ENCODE measurements at places on chromosomes 11 and 22. TPM values are rescaled to one million over a fixed set of nuclear protein-coding genes. Genes with fewer than 3 reads are reported as not detected.

- no peak for DNase-seq
These were observed 275.6 kb downstream of the GRM5 start for GRCh38 chr11:88790182-88790581.

DNA sequence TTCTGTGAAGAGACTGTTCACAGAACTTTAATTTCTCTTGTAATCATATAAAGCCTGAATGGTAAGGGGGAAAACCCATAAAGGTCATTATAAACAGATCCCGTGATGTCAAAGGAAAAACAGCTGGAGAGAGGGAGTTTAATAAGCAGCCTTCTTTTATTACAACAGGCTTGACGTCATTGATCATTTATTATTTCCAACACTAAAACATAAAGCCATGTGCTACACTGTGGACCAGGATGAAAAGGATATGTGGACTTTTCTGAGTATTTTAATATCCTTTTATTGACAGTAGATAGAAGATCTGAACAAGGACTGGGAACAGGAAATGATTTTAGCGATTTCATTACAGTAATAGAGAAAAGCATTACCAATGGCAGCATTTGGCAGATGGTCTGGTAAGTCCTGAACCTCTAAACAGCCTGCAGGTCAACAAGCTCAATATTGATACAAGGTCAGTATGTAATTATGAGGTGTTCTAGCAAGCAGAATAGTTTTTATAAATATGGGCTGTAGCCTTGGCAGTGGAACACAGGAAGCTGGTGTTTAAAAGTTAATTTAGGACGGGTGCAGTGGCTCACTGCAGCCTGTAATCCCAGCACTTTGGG lies 25.1 kb upstream of the TPH1 start:
- no peak for DNase-seq

DNA sequence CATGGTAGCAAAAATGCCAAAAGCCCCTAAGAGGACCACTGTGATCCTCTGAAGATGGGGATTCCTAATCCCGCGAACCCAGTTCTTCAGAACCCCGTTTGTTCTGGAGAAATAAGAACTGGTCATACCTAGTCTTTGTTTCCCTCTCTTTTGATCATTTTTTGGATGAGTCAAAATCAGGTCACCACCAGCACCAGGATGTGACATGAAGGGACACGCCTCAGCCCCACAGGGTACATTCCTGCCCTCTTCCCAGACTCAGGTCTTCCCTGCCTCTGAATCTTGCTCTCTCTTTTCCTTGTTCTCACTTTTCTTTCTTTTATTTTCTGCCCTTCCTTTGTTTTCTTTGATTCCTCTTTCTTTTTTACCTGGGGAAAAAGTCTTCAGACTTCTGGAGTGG lies 14.6 kb upstream of the ANO1 start:
- peak; percentile 21 for DNase-seq

DNA sequence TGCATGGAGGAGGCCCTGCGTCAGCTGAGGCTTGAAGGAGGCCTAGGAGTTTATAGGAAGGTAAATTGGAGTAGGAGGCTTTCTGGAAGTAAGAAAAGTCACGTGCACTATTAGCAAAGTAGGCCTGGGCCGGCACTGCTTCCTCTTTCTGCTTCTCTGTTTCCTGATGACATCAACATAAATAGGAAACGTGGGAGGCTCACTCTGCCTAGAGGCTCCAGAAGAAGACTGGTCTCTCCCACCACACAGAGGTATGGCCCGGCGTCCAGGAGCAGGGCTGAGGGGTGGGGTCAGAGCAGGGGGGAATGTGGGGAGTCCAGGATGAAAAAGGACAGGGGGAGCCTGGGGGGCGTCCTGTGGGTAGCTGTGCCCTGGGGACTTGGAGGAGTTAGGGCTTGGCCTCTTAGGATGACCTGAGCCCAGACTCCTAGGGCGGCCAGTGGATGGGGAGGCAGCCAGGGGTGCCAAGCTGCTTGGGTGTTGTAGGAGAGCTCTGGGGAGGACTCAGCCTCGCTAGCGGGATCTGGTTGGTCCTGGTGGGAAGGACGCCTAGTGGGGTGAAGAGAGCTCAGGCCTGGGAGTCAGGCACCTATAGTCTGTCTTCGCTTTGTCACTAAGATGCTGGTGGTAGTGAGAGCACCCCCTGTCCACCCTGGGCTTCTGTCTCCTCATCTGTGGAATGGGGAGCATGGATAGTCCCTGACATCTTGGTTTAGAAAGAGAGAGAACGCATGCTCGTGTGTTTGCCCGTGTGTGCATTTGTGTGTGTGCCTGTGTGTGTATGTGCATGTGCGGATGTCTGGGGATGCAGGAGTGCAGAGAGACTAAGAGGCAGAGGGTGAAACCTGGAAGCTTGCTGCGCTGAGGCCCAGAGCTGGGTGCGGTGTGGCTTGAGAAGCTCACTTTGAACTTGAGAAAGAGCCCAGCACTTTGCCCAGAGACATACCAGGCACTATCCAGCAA lies at the start of gene CSF2RB:
Gene CSF2RB, plus strand, starts transcription at position 202 of the 963 bp plus-strand sequence. CDS start 8,580 bp downstream, outside the sequence.
- peak; percentile 74 for DNase-seq

DNA sequence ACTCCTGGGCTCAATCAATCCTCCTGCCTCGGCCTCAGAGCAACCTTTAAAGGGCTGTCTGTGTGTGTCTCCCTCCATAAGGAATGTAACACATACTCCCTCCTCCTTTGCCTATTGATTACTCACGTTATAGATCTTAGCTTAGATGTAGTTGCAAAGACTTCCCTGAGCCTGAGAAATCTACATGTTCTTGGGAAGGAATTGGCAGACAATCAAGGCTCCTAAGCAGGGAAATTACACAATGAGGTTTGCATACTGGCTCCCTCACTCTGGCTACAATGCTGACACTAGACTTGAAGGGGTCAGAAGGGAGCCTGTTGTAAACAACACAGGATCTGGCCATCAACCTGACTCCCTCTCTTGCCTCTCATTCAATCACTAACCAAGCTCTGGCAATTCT lies 5.2 kb upstream of the OLFML1 start:
- DNase-seq: no peak

GRCh38 chr11:118441770-118442275 lies 5.5 kb downstream of the KMT2A start:
- no peak for DNase-seq

- DNase-seq: no peak
These were observed 17.1 kb upstream of the SYVN1 start for GRCh38 chr11:65151331-65151899.

Gene JAML
- total RNA-seq: 0.48 TPM

Measured in right atrium auricular region (tissue), 2 donors.